ENCODE measurements at places on chromosomes 3 and 15.

DNA sequence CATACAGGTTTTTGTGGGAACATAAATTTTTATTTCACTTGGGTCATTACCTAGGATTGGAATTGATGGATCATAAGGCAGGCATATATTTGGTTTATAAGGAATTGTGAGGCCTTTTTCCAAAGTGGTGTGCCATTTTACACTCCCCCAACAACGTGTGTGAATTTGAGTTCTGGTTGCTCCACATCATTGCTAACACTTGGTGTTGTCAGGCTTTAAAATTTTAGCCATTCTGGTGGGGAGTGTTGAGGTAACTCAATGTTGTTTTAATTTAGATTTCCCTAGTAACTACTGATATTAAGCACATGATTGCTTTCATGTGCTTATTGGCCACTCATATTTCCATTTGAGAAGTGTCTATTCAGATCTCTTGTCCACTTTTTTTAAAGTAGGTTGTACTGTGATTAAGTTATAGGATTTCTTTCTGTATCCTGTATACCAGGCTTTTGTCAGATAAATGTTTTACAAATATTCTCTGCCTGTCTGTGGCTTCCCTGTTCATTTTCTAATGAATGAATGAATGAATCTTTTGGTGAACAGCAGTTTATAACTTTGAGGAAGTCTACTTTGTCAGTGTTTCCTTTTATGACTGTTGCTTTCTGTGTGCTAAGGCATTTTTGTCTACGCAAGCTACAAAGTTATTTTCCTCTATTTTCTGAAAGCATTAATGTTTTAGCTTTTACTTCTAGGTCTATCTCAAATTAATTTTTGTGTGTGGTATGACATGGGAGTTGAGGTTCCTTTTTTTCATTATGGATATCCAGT lies 17.9 kb upstream of the NR2C2 start:
- no peak overlapping the region for H3K4me3 ChIP-seq
- H3K4me1 ChIP-seq: no peaks in the 10 kb centered on the region
- no peaks in the 10 kb centered on the region for H3K27me3 ChIP-seq
- H3K36me3 ChIP-seq: no peaks in the 10 kb centered on the region
- no peak overlapping the region for H3K27ac ChIP-seq

- no peak overlapping the region for H3K27ac ChIP-seq
- peaks cover 22% of the 10 kb centered on the region for H3K4me1 ChIP-seq
- DNase-seq: no peak
These were observed 455.9 kb upstream of the NR2F2 start for GRCh38 chr15:95874637-95875036.

- no peak overlapping the region for H3K4me3 ChIP-seq
- no peaks in the 10 kb centered on the region for H3K27me3 ChIP-seq
- no peak for DNase-seq
- no peaks in the 10 kb centered on the region for H3K4me1 ChIP-seq
- H3K36me3 ChIP-seq: no peaks in the 10 kb centered on the region
These were observed 84.2 kb upstream of the PDZRN3 start for GRCh38 chr3:73708956-73709355.

DNA sequence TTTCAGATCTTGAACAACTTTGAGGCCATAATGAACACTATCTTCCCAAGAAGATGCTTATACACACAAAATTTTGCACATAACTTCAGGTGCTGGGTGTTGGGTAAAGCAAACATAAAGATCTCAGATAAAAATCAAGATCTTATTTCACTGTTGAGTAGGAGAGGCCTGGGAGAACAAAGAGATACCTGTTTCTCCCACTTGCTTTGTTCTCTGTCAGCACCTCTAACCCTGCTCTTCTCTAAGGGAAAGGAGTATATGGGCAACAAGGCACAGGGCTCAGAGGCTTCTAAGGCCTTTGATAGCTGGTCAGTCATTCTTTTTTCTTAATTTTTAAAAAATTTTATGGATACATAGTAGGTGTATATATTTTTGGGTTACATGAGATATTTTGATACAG lies 3.6 kb upstream of the GK5 start:
- DNase-seq: no peak
- H3K36me3 ChIP-seq: no peaks in the 10 kb centered on the region
- H3K27me3 ChIP-seq: no peaks in the 10 kb centered on the region
- no peak overlapping the region for H3K4me3 ChIP-seq

- no peaks in the 10 kb centered on the region for H3K4me1 ChIP-seq
- DNase-seq: no peak
- H3K4me3 ChIP-seq: no peak overlapping the region
- H3K27me3 ChIP-seq: no peaks in the 10 kb centered on the region
These were observed 61.5 kb upstream of the GRM7 start for GRCh38 chr3:6799264-6799915.

- H3K4me3 ChIP-seq: peak overlapping the region; percentile 90
- peaks cover 18% of the 10 kb centered on the region for H3K36me3 ChIP-seq
- H3K27ac ChIP-seq: peak overlapping the region; percentile 94
- peaks cover 49% of the 10 kb centered on the region for H3K4me1 ChIP-seq
- no peak for DNase-seq
These were observed 34.3 kb upstream of the CD47 start for GRCh38 chr3:108125153-108125543.

GRCh38 chr15:63448266-63448665 lies 56.1 kb upstream of the USP3 start:
- H3K27me3 ChIP-seq: no peaks in the 10 kb centered on the region
- peaks cover 7% of the 10 kb centered on the region for H3K4me1 ChIP-seq
- DNase-seq: no peak
- H3K27ac ChIP-seq: no peak overlapping the region

GRCh38 chr3:177731644-177732268 lies 534.5 kb upstream of the TBL1XR1 start:
- DNase-seq: no peak
- no peaks in the 10 kb centered on the region for H3K27me3 ChIP-seq
- H3K36me3 ChIP-seq: no peaks in the 10 kb centered on the region
- H3K4me1 ChIP-seq: no peaks in the 10 kb centered on the region
- H3K27ac ChIP-seq: no peak overlapping the region
- no peak overlapping the region for H3K4me3 ChIP-seq

- H3K27ac ChIP-seq: no peak overlapping the region
- H3K4me3 ChIP-seq: no peak overlapping the region
- no peak for DNase-seq
- H3K36me3 ChIP-seq: no peaks in the 10 kb centered on the region
- no peaks in the 10 kb centered on the region for H3K4me1 ChIP-seq
These were observed 948.1 kb downstream of the FHIT start for GRCh38 chr3:60303160-60303559.

All from effector memory CD8-positive, alpha-beta T cell (primary cell).